ENCODE measurements at places on chromosomes 1 and 21.

DNA sequence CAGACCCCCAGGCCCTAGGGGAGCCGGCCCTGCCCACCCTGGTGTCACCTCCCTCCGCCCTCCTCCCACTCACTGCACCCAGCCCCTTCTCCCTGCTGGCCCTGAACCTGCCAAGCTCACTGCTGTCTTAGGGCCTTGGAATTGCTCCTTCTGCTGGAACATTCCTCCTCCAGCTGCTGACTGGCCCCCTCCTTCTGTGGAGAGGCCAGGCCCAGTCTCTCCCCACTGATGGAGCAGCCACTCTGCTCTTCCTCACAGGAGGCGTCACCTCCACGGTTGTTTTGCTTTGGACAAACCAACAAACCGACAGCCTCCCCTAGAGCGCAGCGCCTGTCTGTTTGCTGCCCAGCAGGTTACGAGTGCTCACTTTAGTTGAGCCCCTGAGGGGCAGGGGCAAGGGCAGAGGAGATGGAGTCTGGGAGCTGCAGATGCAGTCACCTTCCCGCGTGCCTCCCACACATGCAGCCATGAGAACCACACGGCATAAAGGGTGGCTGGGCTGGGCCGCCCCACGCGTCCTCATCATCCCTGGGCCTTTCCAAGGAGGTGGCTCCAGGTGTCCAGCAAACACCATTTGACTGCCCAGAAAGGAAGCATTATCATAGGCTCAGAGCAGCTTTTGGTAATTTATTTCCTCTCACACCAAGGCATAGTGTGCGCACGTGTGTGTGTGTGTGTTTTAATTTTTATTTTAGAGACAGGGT lies 9.4 kb downstream of the OXCT2 start:
- no peak for DNase-seq

DNA sequence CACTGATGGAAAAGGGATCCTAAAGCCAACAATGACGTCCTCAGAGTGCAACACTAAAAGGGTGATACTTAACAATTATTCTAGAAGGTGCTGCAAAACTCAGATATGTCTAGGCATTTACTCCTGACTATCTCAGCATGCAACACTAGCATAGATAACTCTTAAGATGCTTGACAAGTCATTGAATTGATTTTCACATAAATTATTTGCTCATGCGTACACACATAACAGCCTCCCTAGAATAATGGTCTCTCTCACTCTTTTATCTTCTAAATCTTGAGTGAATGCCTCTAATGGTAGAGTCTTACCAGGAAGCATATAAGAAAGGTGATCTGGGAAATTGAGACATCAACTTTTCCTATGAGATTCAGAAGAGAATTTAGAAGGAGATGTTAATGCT lies 1283.7 kb downstream of the MRPL39 start:
- DNase-seq = no peak

- DNase-seq = no peak
Observed at GRCh38 chr1:64645735-64646134, 99.1 kb upstream of the RAVER2 start.

DNA sequence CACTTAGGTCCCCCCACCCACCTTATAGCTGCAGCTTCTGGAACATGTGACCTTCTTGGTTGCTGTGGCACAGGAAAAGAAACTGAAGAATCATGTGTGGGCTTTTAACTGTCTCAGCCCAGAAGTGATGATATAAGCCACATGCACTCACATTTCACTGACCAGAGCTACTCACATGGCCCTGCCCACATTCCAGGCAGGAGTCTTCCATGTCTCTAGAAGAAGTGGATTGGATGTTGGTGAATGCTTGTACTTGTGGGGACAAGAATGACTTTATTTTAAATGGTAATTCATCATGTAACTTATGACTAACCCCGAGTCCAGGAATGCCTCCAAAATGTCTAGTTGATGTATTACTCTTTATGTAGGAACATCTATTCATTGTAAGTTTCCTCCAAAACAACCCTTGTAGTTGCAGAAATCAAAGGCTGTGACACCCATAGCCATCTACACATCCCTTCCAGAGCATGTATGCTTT lies 15.8 kb upstream of the CAMK1G start:
- peak; percentile 63 for DNase-seq

GRCh38 chr1:47687631-47688460 lies 250.0 kb downstream of the FOXD2 start:
- peak; percentile 9 for DNase-seq

DNA sequence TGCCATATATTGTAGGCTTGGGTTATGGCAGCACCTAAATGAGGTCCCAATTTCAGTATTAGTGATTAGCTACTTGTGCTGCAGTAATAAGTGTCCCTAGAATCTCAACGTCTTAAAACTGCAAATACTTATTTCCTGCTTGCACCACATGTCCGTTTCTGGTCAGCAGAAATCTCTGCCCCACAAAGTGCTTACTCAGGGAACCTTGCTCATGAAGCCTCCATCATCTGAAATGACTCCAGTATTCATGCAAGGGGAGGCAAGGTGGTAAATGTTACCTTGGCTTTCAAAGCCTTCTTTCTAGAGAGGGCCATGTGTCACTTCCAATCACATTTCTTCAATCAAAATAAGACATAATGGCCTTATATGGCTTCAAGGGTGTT lies 274.2 kb upstream of the KAZN start:
- no peak for DNase-seq

- DNase-seq = no peak
Observed at GRCh38 chr21:21858502-21859334, 860.5 kb downstream of the NCAM2 start.

- peak; percentile 80 for DNase-seq
Observed at GRCh38 chr1:218369688-218370511, 24.8 kb downstream of the TGFB2 start.

DNA sequence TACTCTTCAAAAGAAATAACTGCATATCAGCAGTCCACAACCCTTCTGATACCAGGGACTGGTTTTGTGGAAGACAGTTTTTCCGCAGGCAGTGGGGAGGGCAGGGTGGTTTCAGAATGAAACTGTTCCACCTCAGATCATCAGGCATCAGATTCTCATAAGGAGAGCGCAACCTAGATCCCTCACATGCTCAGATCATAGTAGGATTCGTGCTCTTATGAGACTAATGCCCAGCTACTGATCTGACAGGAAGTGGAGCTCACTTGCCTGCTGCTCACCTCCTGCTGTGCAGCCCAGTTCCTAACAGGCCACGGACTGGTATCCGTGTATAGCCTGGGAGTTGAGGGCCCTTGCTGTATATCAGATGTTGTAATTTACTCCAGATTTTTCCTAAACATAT lies 11.5 kb downstream of the RO60 start:
- peak; percentile 34 for DNase-seq

- DNase-seq = no peak
Observed at GRCh38 chr1:151739590-151740355, 18.5 kb downstream of the RIIAD1 start.

DNA sequence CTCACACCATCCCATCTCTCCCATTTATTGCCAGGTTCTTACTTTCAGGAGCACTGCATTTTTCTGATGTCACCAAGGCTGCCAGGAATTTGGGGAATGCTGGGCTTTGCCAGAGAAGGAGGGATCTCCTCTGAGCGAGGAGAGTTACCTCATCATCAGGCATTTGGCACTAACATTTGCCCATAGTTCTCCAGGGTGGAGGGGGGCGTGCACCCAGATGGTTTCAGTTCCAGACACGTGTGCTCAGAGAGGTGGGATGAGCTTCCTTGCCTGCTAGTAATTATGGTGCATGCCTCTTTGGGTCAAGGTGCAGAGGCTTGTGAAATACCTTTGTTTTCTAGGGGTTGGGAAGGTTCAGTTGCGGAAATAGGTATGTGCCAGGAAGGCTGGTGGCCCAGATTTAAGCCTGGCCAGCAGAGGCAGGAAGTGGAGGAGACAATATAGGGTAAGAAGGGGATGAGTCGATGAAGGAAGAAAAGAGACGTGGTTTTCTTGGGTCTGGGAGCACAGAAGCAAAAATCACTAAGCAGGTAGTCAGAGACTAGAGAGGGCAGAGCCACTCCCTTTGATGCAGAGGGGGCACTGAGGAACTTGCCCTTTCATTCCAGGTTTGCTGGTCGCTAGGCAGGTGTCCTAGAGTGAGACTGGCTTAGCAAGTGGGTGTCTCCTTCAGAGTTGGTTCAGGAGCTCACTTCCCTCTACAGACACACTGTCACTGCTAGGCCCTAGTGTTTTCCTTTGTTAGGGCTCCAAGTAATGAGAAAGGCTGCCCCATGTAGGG lies 7.2 kb downstream of the TUFT1 start:
- DNase-seq = peak; percentile 92

- DNase-seq = no peak
Observed at GRCh38 chr1:32337855-32338636, 2.0 kb upstream of the MARCKSL1 start.

- peak; percentile 39 for DNase-seq
Observed at GRCh38 chr1:44423591-44424537, 18.8 kb downstream of the RNF220 start.

GRCh38 chr1:12543740-12544154 lies 74.3 kb downstream of the DHRS3 start:
- peak; percentile 78 for DNase-seq

Measured in iris pigment epithelial cell (primary cell).